ENCODE measurements at places on chromosomes 1 and 21.

- DNase-seq, result no peak
Measured at GRCh38 chr1:216379441-216379840, 43.8 kb downstream of the USH2A start.

- DNase-seq, result no peak
Measured at GRCh38 chr1:224506141-224506814, 71.7 kb upstream of the WDR26 start.

- no peak for DNase-seq
Measured at GRCh38 chr1:63789856-63790605, 16.2 kb downstream of the ROR1 start.

- no peak for DNase-seq
Measured at GRCh38 chr1:67536957-67537666, 106.9 kb upstream of the SERBP1 start.

- no peak for DNase-seq
Measured at GRCh38 chr1:43220905-43221778, 48.6 kb upstream of the TMEM125 start.

DNA sequence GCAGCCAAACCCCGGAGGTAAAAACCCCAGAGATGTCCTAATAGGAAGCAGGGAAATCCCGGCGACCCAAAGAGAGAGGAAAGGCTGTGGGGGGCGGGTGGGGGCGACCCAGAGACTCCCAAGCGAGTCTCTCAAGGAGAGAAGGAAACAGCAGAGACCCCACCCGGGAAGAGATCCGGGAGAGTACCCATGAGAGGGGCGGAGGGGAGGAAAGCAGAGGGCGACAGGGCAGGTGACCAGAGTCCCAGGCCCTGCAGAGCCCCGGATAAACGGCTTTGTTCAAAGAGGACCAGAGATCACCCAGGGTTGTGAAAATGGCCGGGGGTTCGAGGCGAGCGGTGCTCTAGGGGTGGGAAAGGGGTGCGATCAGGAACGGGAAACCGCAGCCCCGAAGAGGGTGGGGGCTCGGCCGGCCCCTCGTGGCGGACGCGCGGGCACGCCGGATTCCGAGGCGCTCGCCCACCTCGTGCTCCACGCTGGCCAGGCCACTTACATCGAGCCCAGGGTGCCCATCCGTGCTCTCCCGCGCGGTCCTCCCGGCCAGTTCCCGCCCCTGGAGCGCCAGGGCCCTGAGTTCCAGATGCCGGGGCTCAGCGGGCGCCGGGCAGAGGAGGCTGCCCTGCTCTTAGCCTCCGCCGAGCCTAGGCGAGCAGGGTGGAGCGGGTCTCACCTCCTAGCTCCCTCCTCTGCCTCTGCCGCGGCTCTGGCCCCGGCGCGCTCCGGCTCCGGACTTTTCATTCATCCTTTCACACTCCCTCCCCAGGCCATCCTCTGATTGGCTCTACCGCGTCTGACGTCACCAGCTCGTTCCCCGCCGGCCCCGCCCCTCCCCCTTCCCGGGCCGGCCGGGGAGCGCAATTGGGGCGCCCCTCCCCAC, 52.3 kb downstream of the RHBG start:
- DNase-seq, result peak; percentile 53

- DNase-seq, result no peak
Measured at GRCh38 chr1:236284291-236284721, 2.5 kb upstream of the ERO1B start.

- no peak for DNase-seq
Measured at GRCh38 chr1:225855503-225856300, 26.5 kb downstream of the TMEM63A start.

- DNase-seq, result peak; percentile 17
Measured at GRCh38 chr21:19198801-19199200, 795.2 kb upstream of the TMPRSS15 start.

DNA sequence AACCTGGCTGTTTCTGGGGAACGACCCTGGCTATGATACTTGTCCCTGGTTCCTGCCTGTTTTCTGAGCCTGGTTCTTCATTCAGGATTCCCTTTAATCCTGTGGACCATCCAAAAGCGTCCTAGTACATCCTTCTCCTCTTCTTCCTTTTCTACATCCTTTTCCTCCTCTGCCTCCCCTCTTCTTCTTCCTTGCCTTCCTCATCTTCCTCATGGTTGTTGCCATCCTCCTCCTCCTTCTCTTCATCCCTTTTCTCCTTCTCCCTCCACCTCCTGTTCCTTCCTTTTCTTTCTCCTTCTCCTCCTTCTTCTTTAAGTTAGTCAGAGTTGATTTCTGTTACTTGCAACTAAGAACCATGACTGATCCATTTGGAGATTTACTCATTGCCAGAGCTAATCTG, 197.8 kb downstream of the FOXD2 start:
- DNase-seq, result no peak

DNA sequence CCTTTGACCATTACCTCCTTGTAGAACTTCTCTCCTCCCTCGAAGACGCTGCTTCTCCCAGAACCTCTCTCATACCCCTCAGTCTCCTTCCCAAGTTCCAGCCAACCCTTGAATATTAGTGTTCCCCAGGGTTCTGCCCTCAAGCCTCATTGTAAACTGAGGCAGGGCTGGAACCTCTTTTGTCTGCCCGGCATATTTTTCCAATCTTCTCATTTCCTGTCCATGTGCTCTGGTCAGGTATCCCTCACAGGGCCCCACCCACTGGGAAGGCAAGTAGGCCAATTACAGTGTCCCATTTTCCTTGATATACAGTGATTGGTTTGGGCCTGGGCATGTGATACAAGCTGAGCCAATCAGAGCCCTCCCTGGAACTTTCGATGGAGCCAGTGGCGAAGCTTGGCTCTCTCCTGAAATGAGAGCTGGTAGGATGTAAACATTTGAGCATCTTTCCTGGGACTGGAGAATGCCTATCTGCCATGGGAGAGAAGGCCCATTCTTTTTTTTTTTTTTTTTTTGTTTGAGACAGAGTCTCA, 57.1 kb upstream of the ID3 start:
- no peak for DNase-seq

GRCh38 chr1:63010913-63011660, 227.2 kb downstream of the ATG4C start:
- DNase-seq, result no peak

GRCh38 chr1:18043871-18044270, 63.7 kb upstream of the IGSF21 start:
- no peak for DNase-seq

DNA sequence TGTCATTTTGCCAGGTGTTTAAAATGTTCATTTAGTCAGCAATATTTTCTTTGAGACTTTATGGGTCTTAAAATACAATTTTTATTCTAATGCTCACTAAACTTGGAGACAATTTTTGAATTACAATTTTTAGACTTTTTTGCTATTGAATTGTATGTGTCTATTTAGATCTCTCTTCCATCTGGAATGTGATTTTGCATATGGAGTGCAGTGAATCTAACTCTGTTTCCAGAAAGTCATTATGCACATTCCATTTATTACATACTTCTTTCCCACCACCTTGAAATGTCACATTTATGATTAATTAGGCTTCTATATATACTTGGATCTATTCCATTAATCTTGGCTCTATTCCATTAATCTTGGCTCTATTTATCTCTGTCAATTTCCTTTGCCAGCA, 5.6 kb upstream of the TSPEAR start:
- DNase-seq, result no peak

DNA sequence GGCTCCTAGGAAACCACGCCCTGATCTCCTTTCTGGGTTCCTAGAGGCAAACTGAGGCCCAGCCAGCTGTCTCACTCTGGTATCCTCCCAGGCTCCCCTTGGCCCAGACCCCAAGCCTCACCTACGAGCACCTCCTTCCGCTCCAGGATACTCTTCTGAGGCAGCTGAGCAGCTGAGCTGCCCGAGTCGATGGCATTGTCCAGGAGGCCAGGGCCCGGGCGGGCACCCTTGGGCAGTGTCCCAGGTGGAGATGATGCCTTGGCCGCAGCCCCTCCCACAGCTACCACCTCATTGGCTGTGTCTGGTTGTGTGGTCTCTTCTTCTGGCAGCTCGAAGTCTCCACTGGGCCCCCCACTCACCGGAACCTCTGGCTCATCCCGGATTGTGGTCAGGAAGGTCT, 34.4 kb downstream of the SDC3 start:
- no peak for DNase-seq

- no peak for DNase-seq
Measured at GRCh38 chr1:235999259-235999925, 65.5 kb downstream of the NID1 start.

GRCh38 chr1:203480525-203481084, 5.0 kb downstream of the PRELP start:
- no peak for DNase-seq

- no peak for DNase-seq
Measured at GRCh38 chr1:198220428-198220827, 63.6 kb downstream of the NEK7 start.

DNA sequence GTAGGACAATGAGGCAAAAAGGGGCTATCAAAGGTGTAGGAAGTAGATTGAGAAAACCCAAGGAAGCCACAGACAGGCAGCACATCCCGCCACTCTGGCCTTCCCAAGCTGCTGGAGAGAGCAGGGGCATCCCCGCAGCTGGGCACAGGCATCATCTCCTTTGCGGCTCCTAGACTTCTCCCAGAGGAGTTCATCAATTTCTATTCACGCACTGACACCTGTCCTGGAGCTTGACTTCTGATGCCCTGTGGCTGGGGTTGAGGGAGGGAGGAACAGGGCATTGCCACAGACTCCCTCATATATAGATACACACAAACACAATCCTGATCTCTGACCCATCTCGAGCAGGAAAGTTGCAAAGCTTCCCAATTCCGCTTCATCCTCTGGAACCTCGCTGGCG, 1.9 kb upstream of the TFAP2E start:
- no peak for DNase-seq

- peak; percentile 49 for DNase-seq
Measured at GRCh38 chr1:46667782-46668760, at the start of gene ATPAF1. Gene ATPAF1, minus strand, starts transcription at chr1:46668364. Its CDS starts 42 bp downstream, at chr1:46668322.

GRCh38 chr1:193706766-193707165, 520.4 kb upstream of the B3GALT2 start:
- DNase-seq, result no peak

- DNase-seq, result no peak
Measured at GRCh38 chr1:194076646-194077045, 890.2 kb upstream of the B3GALT2 start.

GRCh38 chr1:18290740-18291412, 183.3 kb downstream of the IGSF21 start:
- no peak for DNase-seq

DNA sequence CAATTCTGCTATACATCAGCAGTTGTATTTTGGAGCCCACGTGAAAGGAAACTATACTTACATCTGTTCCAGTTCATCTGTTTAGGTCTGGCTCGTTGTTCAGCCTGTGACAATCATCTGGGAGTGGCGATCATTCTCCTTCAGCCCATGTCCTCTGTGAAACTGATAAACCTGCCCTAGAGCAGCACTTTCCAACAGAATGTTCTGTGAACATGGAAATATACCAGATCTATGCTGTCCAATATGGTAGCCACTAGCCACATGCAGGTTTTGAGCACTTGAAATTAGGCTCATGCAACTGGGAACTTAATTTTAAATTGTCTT, 24.5 kb upstream of the COQ8A start:
- no peak for DNase-seq

- no peak for DNase-seq
Measured at GRCh38 chr21:21057349-21058062, 59.3 kb downstream of the NCAM2 start.

GRCh38 chr1:221264848-221265247, 385.6 kb downstream of the HLX start:
- DNase-seq, result no peak

GRCh38 chr1:15282038-15282437, 35.0 kb downstream of the FHAD1 start:
- no peak for DNase-seq

DNA sequence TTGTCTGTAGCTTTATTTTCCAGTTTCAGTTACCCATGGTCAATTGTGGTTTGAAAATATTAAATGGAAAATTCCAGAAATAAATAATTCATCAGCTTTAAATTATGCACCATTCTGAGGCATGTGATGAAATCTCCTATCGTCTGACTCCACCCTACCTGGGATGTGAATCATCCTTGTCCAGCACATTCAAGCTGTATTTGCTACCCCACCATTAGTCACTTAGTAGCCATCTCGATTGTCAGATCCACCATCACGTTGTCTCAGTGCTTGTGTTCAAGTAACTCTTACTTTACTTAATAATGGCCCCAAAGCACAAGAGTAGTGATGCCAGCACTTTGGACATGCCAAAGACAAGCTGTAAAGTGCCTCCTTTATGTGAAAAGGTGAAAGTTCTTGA, 4.0 kb downstream of the STPG1 start:
- no peak for DNase-seq

GRCh38 chr1:222736470-222736869, 532 bp upstream of the FAM177B start:
- DNase-seq, result no peak

GRCh38 chr1:182685215-182685614, 828 bp upstream of the RGS8 start:
- no peak for DNase-seq

DNA sequence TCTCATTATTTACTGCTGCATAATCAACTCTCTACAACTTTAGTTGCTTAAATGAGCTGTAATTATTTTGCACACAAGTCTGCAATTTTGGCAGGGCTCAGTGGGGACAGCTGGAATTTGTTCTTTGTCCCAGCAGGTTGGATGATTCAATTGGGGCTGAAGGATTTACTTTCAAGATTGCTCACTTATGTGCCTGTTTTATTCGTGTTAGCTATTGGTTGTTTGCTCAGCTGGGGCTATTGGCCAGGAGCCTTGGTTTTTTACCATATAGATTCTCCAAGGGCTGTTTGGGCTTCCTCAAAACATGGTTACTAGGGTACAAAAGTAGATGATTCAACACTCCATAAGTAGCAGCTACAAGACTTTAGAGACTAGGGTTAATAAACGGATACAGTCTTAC, 13.4 kb downstream of the OR10R2 start:
- no peak for DNase-seq

DNA sequence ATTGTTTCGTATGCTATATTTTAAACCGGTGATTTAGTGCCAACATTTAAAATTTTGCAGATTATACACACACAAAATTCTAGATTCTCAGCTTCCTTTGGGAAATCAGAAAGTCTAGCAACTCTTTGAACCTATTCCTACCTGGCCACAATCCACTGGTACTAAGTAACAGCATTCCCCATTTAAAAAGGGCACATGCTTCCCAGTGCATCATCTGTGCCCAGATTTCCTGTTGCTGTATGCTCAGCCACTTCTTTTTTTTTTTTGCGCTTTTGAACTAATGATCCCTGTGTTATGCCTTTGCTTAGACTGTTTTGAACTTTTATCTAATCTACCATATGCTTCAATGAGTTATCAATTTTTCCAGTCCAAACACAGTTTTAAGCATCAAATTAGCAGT, 548.4 kb downstream of the PLPP3 start:
- DNase-seq, result no peak

GRCh38 chr1:942411-942821, 16.6 kb downstream of the NOC2L start:
- DNase-seq, result no peak

- DNase-seq, result no peak
Measured at GRCh38 chr1:175889848-175890247, 146.5 kb upstream of the TNR start.

- DNase-seq, result no peak
Measured at GRCh38 chr1:46547481-46548383, 3.7 kb downstream of the KNCN start.

- DNase-seq, result no peak
Measured at GRCh38 chr1:119542492-119542946, 35.5 kb downstream of the HSD3B1 start.

Data from left kidney (tissue), 8 donors.